ENCODE measurements at places on chromosomes 6 and 20.
A peak's percentile ranks its signal among the peaks of the same experiment; 100 is the strongest.

DNA sequence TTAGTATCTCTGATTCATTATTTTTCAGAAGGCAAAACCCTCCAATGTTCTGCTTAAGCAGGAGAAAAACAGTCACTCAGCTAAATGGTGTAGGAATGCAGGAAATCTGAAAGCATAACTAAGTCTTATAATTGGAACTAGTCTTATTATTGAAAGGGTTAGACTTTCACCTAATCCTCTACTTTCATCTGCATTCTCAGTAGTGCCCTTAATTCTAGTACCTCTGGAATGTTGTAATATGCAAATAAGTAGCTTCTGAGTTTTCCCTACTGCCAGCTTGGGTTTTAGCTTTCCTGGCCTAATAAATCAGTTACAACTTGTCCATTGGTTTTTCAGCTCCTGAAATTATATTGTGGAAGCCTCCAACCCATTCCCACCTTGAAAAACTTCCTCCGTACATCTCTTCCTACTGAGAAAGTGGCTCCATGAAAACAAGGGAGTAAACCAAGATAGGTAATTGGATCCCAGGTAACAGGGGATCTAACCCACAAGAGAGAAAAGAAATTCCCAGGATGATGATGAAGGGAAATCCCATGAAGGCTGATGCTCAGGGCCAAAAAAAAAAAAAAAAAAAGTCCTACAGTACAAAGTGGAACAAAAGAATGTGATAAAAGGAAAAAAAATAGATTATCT lies 147.0 kb downstream of the TBC1D32 start:
- no peak for DNase-seq

- no peak for DNase-seq
Observed at GRCh38 chr6:1412901-1413300, 23.5 kb downstream of the FOXF2 start.

GRCh38 chr6:52046456-52046855 lies 41.0 kb downstream of the PKHD1 start:
- no peak for DNase-seq

- no peak for DNase-seq
Observed at GRCh38 chr6:35070111-35070510, 71.0 kb downstream of the TCP11 start.

GRCh38 chr20:35788796-35789195 lies 17.0 kb downstream of the PHF20 start:
- DNase-seq: peak; percentile 89

DNA sequence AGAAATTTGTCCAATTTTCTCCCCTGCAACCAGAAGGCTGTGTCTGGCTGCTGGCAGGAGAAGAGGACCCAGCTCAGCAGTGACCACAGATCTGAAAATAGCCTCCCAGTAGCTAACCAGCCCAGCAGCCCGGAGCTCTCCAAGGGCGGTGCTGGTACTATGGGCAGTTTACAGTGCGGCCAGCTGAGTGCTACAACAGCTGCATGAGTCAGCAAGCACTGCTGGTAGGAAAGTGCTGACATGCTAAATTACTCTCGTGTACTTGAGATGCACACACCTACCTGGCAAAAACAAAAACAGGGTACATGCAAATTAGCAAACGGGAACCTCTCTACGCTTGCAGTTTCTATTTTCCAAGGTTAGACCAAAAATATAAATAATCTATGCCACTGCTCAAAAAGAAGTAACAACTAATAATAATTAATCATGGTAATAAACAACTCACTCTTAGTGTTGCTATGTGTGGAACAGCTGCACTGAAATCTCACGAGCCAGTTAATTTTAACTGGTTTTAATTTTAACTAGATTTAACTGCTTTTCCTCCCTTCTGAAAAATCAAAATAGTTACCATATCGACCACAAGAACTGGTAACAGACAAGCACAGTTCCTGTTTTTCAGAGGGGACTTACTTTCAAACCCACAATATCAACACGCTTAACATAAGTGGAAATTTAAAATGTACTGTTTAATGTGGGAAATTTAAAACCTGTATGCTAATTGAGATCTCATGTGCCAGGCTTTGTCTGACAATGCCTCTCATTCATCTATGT lies 10.8 kb downstream of the BACH2 start:
- no peak for DNase-seq

DNA sequence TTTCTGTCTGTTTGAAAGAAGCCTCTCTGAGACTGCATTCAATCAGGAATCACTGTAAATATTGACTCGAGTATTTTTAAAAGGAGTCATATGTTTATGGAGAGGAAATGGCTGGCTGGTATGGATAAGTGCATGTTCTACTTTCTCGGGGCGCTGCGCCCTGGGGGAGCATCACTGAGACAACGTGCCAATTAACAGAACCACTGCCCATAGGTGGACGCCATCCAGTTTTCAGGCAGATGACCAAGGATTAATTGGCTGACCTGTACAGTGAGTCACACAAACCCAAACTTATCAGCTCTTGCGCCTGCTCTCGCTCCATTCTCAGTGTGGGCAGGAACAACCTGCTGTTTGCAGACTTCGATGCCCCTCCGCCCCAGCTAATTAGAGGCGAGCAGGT lies 571.2 kb downstream of the QKI start:
- DNase-seq: no peak

GRCh38 chr20:38520261-38520660 lies 47.6 kb downstream of the RALGAPB start:
- no peak for DNase-seq

DNA sequence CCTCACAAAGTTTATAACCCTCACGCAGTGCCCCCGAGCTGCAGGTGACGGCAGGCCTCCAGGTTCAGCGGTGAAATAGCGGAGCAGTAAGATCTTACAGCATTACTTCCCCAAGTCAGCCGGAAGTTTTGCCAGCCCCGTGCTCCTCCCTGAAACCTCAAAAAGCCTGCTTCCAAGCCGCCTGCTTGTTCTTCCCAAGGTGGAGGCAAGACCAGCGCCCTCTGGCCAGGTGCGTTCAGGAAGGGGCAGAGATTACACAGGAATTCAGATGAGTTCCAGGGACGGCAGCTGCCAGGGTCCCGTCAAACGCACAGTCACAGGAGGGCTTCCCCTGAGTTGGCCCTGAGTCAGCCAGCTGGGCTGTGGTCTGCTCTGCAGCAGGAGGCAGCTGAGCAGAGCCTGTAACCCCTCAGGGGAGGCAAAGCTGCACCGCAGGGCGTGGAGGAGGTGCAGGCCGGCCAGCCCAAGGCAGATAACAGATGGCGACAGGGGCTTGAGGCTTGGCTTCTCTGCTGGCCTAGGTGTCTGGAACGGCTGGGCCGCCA lies 124.1 kb upstream of the RPS6KA2 start:
- no peak for DNase-seq

- no peak for DNase-seq
Observed at GRCh38 chr6:45175272-45175671, 152.9 kb upstream of the RUNX2 start.

GRCh38 chr6:122651604-122652003 lies 41.4 kb downstream of the PKIB start:
- DNase-seq: no peak

- DNase-seq: no peak
Observed at GRCh38 chr6:144119376-144119775, 24.0 kb upstream of the SF3B5 start.

- DNase-seq: no peak
Observed at GRCh38 chr6:170033666-170034065, 257.2 kb downstream of the DLL1 start.

DNA sequence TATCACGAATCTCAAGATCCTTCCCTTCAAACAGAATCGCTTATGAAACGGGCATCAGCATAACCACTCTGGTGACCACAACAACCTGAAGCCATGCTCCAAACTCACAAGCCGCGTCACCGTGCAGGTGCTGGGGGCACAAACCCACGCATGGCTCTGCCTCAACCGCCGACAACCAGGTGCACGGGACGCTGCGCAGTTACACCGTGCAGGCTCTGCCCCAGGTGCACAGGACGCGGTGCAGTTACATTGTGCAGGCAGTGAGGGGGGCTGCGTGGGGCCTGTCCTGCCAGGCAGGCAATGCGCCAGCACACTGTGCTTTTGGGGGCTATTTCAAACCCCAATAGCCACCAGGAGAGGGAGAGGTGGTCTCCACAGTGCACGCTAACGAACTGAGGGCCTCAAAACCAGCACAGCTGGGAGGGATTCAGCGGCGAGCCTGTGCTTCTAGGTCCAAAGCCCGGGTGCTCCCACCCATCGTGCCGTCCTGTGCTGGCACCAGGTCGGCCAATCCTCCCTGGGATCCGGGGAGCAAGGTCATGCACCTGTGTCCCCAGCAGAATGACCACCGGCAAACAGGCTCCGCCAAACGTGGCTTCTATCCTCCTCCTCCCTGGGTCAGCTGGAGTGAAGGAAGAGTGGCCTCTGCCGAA lies 35.8 kb downstream of the ZBTB46 start:
- DNase-seq: no peak

DNA sequence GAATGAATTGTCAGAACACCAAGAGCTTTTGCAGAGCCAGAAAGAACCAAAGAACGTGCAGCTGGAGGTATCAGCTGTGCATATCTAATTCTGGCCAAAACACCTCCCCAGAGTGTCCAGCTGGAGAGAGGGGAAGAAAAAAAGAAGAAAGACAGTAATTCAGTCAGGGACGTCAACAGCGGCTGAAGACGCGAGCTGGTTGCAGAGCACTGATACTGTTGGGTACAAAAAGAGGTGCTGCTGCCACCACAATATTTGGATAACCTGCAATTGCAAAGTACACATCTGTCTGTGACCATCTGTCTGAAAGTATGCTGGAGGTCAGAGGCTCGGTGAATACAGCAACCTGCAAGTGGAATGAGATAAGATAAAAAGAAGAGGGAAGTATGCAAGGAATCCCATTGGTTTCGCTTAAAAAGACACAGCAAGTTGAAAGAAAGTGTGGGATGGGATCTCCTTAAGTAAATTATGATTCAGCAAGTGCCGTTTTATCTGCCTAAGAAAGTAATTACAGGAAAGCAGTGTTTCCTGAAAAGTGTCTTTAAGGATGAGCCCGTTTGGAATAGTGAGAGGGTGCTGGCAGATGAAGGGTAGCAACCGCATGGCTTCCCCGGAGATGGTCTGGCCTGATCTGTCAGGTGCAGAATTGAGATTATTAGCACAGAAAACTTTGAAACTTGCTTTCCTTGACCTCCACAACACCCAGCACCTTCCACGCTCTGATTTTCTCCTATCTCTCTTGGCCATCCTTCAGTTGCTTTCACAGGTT lies 189.9 kb upstream of the PRDM1 start:
- no peak for DNase-seq

DNA sequence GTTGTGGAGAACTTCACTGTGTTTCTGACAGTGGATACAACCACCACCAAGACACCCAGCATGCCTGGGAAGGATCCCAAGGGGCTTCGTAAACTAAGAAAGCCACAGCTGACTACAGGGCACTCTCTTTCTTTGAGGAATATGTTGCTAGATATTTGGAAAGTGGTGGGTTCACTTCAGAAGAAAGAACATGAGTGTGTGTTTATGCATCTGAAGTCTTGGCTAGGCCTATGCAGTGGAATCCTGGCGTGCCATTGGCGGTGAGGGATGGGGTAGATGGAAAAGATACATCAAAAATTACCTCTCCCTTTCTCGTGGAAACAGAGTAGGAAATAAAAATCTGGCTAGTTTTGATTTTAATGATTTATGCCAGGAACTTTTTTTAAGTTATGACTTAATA lies 187.7 kb downstream of the PDE7B start:
- no peak for DNase-seq

DNA sequence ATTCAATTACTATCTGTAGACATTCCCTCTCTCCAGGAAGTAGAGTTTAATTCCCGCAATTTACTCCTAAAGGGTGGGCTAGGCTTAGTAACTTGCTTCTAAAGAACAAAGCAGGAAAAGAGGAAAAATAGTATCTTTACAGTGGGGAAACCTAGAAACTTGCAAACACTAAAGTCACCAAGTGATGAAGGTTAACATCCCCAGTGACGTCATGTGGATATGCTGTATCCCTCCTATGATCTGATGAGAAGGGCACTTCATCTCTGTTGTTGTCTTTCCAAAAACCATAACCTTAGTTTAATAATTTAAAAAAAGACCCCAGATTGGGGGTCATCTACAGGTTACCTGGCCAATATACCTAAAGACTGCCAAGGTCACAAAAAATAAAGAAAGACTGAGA lies 17.3 kb downstream of the SLC22A16 start:
- DNase-seq: no peak

DNA sequence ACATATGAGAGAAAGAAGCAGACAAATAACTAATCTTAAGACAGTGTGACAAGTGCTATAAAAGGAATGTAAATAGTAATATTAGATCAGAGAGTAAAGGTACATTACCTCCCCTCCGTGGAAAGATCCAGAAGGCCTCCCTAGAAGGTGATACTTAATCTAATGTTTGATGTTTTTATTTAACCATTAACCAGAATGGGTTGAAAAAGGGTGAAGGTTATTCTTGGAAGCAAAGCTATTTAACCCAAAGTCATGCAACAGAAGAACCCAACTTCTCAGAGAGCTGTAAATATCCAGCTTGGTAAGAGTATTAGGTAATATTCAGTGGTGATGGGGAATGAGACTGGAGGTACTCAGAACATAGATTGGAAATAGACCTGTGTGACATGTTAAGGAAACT lies 68.0 kb upstream of the HIVEP1 start:
- DNase-seq: no peak

DNA sequence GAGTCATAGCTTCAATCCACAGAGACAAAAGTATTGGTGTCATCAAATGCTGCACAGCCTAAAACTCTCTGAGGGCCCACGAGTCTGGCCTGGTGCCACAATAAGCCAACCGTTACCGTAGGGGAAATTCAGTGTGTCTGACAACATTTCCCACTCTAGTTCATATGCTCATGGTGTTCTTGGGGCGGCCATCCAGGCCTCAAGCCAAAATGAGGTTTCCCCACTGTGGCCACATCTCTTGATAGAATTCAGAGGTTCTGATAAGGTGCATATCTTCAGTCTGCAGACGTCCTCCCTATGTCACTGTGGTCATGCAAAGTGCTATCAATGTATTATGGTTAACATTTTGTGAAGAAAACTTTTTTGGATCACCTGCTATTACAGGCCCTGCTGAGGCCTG lies 627.7 kb downstream of the QKI start:
- DNase-seq: no peak

GRCh38 chr6:166515072-166515810 lies 71.2 kb downstream of the RAMACL start:
- no peak for DNase-seq

GRCh38 chr20:43171930-43172329 lies 17.8 kb downstream of the PTPRT start:
- DNase-seq: no peak

- no peak for DNase-seq
Observed at GRCh38 chr20:25571817-25572216, 13.5 kb downstream of the NINL start.

DNA sequence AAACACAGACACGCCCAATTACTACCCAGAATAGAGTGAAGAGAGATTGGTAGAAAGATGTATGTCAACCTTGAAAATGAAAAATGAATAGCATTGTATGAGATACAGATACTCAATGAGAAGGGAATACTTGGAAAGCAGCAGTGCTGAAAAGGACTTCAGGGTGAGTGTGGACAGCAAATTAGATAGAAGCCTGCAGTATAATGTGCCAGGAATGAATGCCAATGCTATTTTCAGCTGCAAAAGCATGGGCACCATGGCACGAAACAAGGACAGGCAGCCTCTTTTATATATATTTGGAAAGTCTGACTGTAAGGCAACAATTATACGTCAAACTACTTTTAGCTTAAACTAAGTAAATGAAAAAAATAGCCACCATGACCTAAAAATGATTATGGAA lies 118.2 kb downstream of the PTCHD4 start:
- DNase-seq: no peak

All from NCI-H2029 (cell line).